ENCODE measurements at places on chromosomes 1 and 21.

DNA sequence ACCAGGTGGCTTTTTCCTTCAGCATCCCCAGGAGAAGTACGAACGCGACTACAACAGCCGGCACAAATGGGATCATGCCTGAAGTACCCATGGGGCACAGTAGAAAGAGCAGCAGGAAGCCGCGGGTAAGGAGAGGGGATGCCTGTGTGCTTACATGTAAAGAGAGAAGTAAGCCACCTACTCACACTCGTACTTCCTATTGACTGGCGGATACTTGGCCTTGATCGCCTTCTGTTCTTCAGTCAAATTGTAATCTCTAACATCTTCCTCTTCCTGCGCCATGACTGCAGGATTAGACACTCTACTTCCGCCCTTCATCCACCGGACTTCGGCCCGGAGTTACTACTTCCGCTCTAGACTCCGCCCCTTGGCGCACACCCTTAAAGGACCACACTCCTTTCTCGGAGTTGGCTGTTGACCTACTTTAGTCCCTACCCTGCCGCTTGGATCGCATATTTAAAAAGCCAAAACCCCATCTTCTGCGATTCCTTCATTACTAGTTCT lies at the start of gene ZBTB8OS:
TSS of gene ZBTB8OS (minus strand) at position 303 of the 504 bp plus-strand sequence. CDS start at position 282, 21 bp downstream.
- peak; percentile 98 for DNase-seq

DNA sequence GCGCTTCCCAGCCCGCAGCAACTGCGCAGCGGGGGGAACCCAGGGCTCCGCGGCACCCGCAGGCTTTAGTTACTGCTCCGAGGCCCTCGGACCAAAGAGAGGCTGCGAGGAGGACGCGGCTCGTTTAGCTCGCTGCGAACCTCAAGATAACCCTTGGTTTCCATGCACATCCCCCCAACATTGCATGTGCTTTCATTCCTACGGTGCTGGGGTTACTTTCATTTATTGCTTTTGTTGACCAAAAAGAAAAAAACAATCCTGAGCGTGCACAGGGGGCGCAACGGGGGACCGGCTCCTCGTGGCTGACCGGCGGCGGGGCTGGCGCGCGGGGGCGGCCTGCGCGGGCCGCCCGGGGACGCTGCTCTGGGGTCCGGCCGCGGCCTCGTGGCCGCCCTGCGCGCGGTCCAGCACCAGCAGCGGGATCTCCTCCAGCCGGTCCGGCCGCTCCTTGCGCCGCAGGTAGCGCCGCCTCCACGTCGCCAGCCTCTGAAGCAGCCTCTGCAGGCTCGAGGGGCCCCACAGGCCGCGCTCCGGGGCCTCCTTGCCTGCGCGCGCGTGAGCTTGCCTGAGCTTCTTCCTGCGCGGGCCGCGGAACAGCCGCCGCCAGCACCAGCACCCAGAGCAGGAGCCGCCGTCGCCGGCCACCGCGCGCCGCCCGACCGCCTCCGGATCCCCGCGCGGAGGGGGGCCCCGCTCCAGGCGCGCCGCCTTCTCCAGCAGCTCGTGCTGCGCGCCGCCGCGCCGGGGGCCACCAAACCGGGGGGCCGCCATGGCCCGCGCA lies 77.4 kb downstream of the DESI2 start:
- peak; percentile 15 for DNase-seq

DNA sequence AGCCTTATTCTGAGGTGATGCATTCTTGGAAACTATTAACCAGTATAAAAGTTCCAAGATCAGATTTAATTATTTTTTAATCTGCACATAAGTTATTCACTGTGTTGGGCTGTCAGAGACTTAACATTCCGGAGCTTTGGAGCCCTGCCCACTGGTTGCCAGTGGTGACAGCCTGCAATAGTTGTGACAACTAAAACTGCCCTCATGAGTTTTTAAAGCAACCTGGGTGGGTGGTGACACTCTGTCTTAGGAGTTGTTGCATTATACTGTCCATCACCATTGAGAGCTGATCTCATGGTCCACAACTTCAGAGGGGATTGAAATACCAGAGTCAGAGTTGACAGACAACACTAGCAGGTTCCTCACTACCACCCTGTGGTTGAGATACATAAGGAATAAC lies 653.9 kb upstream of the USP24 start:
- no peak for DNase-seq

DNA sequence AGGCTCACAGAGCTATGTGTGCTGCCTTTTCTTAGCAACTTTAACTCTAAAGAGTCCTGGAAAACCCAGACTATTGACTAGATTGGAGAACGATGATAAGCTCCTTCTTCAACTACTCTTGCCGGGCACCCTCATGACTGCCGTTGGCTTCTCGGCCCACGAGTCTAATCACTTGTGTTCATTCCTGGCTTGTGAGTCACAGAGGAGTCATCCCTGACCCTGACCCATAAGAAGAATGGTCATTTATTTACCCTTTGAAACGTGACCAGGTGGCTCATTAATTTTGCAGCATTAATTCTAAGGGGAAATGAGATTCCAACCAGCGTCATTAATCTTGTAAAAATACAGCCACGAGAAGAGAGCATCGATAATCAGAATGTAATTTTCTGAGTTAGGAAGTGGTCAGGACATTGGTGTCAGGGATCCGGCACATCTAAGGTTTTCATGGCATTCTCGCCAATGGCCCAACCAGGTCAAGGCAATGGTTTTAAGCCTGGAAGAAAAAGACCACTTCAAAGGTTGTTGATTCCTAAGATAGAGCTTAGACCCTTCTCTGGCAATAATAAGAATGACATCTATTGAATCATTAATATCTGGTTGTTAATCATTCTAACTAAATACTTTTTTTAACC lies 183.6 kb upstream of the RUNX1 start:
- no peak for DNase-seq

DNA sequence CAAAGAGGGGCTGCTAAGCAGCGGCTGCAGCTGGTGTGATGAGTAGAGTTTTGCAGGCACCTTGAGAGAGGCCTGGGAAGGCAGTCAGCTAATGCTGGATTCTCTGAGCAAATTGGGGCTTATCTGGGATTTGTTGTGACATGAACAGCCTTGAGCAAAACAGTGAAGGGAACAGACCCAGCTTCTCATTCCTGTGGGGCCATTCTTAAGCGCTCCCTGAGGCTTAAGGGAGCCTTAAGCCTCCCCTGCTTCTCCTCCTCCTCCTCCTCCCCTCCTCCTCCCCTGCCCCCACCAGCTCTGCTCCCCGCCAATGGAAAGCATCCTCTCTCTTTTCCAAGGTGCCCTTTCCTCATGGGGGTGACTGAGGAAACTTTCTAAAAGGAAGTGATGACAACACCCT lies 21.3 kb downstream of the HMGCS2 start:
- DNase-seq, result no peak

- DNase-seq, result no peak
Observed at GRCh38 chr1:196407358-196408051, 200.7 kb downstream of the KCNT2 start.

DNA sequence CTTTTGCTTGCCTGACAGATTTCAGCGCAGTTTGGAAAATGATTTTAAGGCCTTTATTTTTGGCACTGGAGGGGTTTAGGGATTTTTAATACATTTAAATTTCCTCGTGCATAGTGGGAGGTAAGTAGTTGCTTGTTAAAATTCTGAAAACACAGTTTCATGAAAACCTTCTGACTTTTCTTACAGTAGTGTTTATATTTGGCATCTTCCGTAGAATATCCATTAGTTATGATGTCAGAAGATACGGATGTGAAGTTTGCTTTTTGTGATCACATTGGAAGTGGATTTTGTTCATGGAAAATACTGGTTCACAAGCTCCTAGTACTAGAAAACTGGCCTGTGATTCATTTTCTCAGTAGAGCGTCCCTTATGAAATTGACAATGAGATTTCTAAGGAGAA lies 1.3 kb downstream of the RABGAP1L start:
- no peak for DNase-seq

GRCh38 chr1:58211869-58212268 lies 334.7 kb downstream of the OMA1 start:
- no peak for DNase-seq

- no peak for DNase-seq
Observed at GRCh38 chr1:11170102-11170501, 19.1 kb upstream of the ANGPTL7 start.

- DNase-seq, result no peak
Observed at GRCh38 chr1:50447961-50448360, 24.7 kb upstream of the DMRTA2 start.

- no peak for DNase-seq
Observed at GRCh38 chr1:30611741-30612309, 111.6 kb downstream of the MATN1 start.

DNA sequence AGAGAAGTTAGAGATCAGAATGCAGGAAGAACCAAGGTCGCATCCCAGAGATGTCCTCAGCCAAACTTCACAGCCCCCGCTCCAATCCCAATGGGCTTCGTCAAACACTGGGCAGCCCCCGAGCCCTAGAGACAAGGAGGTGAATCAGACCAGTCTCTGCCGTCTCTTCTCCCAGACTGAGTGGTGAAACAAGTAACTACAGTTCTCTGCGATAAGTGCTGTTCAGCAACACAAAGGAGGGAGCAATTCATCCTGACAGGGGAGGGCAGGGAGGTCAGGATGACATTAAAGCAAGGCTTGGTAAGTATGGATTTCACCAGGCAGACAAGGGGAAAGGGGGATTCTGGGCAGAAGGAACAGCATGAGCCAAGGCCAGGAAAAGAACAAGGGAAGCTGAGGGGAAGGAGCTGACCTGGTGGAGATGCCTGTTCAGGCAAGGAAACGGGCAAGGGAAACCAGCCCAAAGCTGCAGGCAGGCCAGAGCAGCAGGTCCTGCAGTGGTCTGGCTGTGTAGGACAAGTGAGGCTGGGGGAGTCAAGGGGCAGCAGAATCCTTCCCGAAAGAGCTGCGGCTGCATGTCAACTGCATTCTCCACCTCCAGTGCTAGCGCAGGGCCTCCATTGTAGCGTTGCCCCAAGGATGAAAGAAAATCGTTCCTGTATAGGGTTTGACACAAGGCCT lies 13.6 kb upstream of the ERI3 start:
- DNase-seq, result no peak

GRCh38 chr1:32333251-32333963 lies 2.6 kb downstream of the MARCKSL1 start:
- no peak for DNase-seq

DNA sequence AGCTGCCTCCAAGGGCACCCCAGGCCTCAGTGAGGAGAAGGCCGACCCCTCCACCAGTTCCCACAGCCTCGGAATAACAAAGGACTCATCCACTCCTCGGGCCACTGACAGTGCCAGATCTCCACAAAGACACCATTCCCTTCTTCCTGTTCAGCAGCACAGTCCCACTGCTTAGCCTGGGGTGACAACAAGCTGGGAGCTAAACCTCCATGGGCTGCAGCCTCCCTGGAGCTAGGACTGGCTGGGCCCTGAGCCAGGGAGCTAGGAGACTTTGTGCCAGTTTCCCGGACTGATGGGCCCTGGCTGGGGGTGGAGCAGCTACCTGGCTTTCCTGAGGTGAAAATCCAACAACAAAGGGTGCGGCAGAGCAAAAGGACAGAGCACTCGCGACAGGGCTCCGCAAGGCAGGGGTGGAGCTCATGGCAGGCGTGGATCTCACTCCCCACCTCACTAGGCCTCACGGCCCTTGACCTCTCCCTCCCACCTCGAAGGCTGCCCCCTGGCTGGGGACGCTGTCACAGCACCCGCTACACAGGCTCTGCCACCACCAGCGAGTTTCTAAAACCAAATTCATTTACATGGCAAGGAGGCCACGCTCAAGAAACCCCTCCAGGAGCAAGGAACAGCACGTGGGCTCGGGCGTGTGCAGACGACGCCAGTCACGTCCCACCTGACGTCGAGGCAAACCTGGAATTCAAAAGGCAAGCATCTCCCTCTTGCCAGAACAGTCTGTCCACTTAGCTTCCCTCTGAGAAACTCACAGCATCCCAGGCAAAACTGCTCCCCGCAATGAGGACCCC lies 13.8 kb downstream of the SLC35E2B start:
- peak; percentile 17 for DNase-seq

- DNase-seq, result no peak
Observed at GRCh38 chr1:84492726-84493125, 13.5 kb upstream of the SPATA1 start.

DNA sequence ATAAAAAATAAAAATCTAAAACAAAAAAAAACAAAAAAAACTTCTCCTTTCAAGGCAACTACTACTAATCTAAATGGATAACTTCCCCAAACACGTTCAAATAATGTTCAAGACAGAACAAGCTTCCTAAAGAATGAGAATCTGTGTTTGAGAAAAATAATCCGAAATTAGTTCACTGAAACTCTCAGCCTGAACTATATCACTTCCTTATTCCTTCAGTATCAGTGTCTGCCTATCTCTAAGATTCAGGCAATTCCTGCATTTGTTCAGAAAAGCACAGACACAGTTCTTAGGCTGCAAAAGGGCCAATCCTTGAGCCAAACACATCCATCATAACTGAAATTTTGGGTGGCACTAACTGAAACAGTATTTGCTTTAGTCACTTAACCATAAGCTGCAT lies 22.4 kb downstream of the DSTYK start:
- peak; percentile 14 for DNase-seq

DNA sequence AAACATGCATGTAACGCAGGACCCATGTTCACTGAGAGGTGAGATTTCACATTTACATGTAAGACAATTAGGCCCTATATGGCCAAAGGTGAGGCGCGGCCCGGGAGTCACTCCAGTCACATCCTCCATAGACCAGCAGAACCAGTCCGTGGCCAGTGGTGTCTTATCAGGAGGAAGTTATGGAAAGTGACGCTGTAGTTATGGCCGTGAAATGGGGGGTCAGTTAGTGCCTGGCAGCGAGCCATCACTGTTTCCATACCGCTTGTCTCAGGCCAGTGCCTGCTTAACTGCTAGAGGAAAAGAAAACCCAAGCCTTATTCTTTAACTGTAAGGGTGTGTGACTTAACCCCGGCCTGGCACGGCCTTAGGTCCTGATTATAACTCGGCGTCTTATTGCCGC lies 6.1 kb downstream of the C1orf159 start:
- DNase-seq, result no peak

DNA sequence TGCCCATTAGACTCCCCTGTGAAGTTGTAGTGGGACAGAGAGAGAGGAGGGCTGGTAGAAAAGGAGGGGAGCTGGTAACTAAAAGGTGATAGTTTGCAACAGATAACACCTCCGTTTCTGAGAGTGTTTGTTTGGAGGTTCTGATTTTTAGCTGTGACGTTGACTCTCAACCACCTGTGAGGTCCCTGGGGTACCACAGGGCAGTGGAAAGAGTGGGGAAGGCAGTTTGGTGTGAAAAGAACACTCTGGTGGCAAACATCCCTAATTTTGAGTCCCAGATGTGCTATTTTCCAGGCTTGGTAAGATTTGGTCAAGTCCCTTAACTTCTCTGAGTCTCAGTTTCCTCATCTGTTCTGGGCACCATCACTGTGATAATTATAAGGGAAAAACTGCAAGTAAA lies 29.3 kb downstream of the RAB3B start:
- DNase-seq, result no peak
